ENCODE measurements at places on chromosomes 7 and 10.

DNA sequence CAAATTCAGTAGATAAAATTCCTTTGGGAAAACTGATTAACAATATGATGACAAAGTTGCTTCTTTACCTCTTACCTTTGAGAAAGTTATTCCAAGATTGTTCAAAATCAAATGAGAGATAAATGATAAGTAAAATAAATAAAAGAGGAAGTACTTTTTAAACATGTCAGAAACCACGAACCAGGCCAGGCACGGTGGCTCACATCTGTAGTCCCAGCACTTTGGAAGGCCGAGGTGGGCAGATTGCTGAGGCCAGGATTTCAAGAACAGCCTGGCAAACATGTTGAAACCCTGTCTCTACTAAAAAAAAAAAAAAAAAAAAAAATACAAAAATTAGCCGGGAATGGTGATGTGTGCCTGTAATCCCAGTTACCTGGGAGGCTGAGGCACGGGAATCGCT lies 296.6 kb downstream of the HGF start:
- no peak for DNase-seq

- no peak for DNase-seq
These were observed 271.6 kb upstream of the PPP2R2D start for GRCh38 chr10:131629026-131629770.

DNA sequence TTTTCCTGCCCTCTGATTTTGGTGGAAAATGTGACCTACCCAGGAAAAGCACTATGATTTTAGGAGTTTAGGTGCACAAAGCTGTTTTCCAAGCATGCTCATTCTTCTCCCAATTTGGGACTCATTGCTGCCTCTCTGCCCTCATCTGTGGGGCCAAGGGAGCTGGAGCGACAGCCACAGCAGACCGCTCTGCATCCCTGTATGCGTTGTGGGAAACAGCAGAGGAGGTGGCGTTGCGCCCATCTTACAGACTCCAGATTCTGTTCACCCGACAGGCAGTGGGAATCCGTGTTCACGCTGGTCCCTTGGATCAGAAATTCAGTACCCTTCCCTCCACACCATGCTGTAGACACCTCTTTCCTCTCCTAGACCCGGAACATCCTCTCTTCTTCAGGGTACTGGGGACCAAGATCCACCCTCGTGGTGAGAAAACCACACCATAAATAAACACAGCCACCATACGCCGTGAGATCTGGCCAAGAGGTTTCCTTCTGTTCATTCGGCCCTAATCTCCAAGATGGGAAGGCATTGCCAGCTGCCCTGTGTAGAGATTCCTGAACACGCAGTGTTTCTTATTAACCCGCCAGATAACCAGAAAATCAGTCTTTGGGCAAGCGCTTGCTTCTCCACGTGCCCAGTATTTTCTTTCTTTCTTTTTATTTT lies 87.9 kb downstream of the CUX1 start:
- DNase-seq = no peak

GRCh38 chr10:71796749-71797405 lies 23.6 kb upstream of the VSIR start:
- DNase-seq = no peak

- no peak for DNase-seq
These were observed 69.3 kb downstream of the ABRAXAS2 start for GRCh38 chr10:124870854-124871425.

GRCh38 chr7:16404636-16405035 lies 16.7 kb downstream of the CRPPA start:
- DNase-seq = no peak

GRCh38 chr10:132048294-132048667 lies 17.5 kb upstream of the JAKMIP3 start:
- no peak for DNase-seq

DNA sequence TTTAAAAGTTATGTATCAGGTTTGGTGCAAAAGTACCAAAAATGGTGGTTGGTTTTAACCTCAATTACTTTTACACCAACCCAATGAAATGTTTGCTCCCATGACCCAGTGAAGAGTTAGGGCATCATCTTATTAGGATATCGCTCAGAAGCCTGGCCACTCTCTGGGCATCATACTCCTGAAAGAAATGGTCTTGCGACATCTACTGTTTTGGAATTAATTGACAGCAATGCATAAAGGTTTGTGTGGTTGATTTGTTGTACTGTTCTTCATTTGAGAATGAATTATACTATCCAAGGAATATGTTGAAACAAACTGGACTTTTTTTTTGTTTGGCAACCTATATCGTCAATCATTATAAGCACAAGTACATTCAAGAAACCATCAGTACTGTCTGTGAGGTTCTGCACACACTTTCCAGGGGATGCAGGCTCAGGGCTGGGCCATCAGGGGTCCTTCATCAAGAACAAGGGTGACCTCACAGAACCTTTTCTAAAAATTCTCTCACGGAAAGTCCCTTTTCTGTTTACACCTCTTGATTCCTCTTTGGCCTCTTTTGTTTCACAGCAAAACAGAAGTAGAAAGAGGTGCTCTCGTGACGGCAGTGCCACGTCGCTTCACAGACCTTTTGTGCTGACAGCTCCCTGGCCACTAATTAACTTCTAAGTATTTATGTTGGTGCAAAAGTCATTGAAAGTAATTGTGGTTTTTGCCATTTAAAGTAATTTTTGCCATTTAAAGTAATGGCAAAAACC lies 117.2 kb upstream of the KLF6 start:
- no peak for DNase-seq

DNA sequence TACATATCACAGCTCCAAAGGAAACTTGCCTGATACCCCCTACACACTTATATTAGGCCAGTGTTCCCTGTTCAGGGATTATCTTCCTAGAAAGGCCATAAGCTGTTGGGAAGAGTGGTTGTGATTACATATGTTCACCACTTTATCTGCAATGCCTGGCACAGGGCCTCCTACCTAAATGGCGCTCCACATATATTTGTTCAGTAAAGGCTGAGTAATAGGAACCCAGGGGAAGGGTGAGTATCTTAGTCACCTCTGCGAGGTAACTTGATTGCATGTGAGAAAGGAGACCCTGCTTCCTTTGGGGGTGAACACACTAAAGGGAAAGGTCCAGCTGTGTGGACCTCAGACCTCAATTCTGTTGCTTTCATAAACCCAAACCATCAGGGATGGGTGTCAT lies 896.0 kb downstream of the LRMDA start:
- no peak for DNase-seq

DNA sequence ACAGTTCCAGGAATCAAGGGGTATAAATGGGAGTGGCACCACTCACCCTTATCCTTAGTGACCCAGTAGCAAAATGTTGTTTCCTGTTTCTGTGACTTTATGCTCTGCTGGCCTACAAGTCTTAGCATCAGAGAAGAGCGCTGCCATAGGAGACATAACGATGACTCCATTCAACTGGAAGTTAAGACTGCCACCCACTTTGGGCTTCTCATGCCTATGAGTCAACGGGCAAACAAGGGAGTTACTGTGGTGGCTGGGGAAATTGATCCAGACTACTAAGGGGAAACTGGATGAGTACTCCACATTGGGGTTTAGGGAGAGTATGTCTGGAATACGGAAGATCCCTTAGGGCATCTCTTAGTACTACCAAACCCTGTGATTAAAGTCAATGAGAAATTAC lies 40.6 kb upstream of the PIK3CG start:
- DNase-seq = no peak

DNA sequence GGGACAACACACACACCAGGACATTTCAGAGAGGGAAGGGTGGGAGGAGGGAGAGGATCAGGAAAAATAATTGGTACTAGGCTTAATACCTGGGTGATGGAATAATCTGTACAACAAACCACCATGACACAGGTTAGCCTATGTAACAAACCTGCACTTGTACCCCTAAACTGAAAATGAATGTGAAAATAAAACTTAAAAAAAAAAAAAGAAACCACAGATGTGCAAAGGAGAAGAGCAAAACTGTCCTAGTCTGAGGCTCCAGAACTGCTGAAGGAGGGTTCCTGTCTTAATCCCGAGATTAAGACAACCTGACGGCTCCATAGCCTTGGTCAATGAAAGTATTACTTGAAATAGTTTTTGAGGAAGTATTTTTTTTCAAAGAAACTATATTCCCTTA lies 423.0 kb downstream of the NEBL start:
- DNase-seq = no peak

GRCh38 chr10:102299873-102300272 lies 54.5 kb downstream of the GBF1 start:
- no peak for DNase-seq

- no peak for DNase-seq
These were observed 1160.3 kb upstream of the AUTS2 start for GRCh38 chr7:68438016-68438415.

DNA sequence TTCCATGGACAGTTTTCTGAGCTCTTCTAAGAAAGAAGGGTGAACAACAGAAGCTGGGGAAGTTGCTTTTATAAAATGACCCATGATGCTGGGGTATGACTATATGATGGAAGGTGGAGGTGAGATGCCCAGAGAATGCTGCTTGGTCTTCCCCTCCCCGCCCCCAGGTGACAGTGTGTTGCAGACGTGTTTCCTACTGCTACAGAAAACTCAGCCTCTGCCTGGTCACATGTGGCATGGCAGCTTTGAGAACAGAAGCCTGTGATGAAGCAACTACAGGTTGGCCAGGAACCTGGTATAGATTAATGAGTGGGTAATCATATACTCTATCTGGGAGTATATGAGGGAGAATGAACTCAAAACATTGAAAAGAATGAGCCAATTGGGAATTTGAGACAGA lies 67.1 kb downstream of the MTURN start:
- no peak for DNase-seq

DNA sequence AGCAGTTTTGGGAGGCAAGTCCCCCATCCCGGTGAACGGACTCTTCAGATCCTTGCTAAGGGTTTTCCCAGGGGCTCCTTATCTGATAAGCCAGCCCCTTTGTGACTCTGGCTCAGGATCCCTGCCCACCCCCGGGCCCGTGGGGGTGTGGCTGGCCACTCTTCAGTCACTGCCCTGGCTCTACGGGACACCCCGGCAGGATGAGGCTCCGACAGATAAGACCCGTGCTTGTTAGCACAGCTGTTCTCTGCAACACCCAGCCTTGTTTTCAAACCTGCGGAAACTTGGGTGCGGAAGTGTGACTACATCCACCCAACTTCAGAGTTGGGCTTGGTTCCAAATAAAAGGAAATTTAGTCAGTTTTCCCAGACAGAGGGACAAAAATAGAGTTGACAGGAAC lies 66.7 kb upstream of the PODXL start:
- DNase-seq = no peak

- DNase-seq = no peak
These were observed 62.0 kb downstream of the AKR1D1 start for GRCh38 chr7:138138244-138138643.

DNA sequence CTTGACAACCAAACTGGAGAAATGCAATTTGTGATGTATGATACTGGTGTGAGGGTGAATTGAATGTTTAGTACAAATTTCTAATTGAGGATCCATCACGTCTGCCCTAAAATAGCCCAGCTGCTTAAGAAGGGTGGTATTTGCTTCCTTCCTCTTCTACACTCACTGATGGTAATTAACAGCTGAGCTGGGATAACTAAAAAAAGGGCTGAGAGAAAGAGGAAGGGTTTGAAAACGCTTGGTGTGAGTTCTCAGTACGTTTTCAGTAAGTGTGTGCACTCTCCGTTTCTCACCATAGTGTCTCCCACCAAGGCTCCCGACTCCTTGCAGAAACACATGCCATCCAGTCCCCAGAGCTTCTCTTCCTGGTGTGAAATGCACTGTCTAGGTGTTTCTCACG lies 54.3 kb downstream of the MAP3K8 start:
- no peak for DNase-seq

DNA sequence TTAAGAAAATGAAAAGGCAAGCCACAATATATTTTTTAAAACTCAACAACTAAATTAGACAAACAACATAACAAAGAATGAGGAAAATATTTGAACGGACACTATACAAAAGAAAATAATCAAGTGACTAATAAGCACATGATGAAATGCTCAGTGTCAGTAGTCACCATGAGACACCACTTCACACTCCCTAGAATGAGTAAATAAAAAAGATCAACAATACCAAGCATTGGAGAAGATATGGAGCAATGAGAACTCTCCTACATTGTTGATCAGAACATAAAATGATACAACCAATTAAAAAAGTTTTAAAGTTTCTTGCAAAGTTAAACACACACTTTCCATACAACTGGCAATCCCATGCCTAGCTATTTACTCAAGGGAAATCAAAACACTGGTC lies 222.2 kb downstream of the C7orf25 start:
- no peak for DNase-seq

GRCh38 chr10:93977442-93977841 lies 16.3 kb upstream of the PLCE1 start:
- no peak for DNase-seq

DNA sequence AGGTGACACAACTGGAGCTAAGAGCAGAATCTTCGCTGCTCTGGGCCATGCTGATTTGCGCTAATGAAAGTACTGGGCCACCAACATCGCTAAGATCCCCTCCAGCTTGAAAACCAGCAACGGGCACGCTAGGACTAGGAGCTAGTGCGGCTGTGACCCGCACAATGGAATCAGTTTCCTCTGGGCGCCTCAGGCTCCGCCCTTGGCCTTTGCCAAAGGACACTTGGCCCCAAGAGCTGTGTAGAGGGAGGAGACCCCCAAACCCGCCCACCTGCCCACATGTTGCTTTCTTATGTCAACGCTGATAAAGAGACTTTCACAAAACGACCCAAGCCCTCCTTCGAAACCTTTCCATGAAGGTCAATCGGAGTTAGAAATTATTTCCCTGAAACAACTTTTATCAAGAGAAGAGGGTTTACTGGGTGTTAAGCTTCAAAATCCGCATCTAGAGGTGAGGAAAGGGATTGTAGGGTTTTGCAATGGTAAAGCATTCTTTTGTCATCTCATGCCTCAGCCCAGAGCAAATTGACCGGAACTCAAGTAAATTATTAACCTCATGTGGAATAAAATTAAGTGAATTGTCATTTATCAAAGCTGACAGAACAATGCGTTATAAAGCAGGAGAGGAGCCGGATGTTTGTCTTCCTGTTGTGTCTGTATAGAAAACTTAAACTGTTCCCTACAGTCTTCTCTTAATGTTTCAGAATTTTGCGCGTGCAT lies 9.4 kb downstream of the ABCB5 start:
- no peak for DNase-seq

- no peak for DNase-seq
These were observed 87.5 kb upstream of the PDCD4 start for GRCh38 chr10:110784198-110784597.

GRCh38 chr10:97740613-97741012 lies 3.7 kb downstream of the ZFYVE27 start:
- no peak for DNase-seq

DNA sequence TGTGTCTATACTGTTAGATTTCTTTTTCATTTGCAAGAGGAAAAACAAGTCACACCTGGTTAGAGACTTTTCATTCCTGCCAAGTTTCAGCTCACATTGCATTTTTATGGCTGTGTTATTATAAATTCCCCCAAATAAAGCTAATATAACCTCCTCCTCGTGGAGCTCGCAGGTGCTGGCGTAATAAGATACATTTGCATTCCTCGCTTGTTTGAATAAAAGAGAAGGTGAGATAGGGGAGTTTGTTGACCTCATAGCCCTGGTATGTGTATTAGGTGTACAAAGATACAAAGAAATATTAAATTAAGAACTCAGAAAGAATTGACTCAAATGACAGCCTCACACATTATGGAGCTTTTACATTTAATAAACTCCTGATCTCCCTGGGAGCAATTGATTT lies 257.7 kb upstream of the SP8 start:
- DNase-seq = no peak

Measured in activated CD8-positive, alpha-beta memory T cell treated with anti-CD3 and anti-CD28 coated beads for 1 hour (primary cell).